Choroid plexus epithelial cell (primary cell): ENCODE measurements at places on chromosomes 1 and 21.

GRCh38 chr1:86914601-86914997 is at the start of gene HS2ST1:
HS2ST1 (plus strand) TSS chr1:86914635.
- DNase-seq: no peak

DNA sequence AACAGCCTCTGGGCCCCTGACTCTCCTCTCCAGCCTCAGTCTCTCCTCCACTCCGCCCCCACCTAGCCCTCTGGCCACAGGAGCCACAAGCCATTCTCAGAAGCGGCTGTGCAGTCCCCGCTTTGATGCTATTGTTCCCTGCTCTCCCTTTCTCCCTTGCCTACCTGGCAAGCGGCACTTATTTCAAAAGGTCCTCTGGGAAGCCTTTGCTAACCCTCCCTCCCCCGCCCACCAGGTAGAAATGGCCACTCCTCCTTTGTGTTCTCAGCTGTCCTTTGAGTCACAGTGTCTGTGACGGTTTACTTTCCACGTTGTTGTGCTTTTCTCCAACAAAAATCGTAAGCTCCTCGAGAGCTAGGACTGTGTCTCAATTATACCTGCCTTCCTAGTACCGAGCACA is 338.4 kb upstream of the PROX1 start:
- no peak for DNase-seq

- DNase-seq: no peak
These were observed 294.7 kb downstream of the SIPA1L2 start for GRCh38 chr1:232335261-232335660.

GRCh38 chr1:99327357-99327756 is 63.1 kb downstream of the PLPPR4 start:
- DNase-seq: no peak
